ENCODE measurements at places on chromosomes 6 and 20.

GRCh38 chr6:169724494-169725124 lies at the start of gene PHF10:
Gene PHF10 (minus strand): TSS chr6:169724500. CDS start chr6:169723931, 569 bp downstream.
- DNase-seq: no peak

GRCh38 chr20:31476294-31476585 lies 1.2 kb downstream of the REM1 start:
- no peak for DNase-seq

GRCh38 chr6:6230286-6230685 lies 90.2 kb downstream of the F13A1 start:
- DNase-seq: no peak

GRCh38 chr6:21051777-21052176 lies 517.5 kb downstream of the CDKAL1 start:
- no peak for DNase-seq

- DNase-seq: no peak
These were observed 1.2 kb upstream of the CD164 start for GRCh38 chr6:109383438-109383940.

- DNase-seq: no peak
These were observed 18.5 kb downstream of the PLAGL2 start for GRCh38 chr20:32189123-32189410.

DNA sequence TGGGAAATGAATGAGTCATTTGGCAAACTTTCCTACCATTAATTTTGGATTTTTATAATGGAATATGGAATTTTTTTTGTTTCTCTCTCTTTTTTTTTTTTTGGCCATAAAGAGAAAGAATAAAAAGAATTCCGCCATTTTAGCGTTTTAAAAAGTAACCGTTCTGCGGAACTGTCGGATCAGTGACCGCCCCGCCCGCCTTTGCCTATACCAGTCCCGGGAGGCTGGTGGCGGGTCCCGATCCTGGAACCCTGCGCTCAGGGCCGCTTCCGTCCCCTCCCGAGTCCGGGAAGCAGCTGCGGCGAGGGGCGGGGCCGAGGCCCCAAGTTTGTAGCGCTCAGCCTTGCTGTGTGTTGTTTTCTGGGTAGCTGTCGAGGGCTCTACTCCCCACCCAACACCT lies 609 bp downstream of the L3MBTL1 start:
- DNase-seq: no peak

GRCh38 chr6:166595949-166596348 lies 9.5 kb upstream of the RAMACL start:
- no peak for DNase-seq

DNA sequence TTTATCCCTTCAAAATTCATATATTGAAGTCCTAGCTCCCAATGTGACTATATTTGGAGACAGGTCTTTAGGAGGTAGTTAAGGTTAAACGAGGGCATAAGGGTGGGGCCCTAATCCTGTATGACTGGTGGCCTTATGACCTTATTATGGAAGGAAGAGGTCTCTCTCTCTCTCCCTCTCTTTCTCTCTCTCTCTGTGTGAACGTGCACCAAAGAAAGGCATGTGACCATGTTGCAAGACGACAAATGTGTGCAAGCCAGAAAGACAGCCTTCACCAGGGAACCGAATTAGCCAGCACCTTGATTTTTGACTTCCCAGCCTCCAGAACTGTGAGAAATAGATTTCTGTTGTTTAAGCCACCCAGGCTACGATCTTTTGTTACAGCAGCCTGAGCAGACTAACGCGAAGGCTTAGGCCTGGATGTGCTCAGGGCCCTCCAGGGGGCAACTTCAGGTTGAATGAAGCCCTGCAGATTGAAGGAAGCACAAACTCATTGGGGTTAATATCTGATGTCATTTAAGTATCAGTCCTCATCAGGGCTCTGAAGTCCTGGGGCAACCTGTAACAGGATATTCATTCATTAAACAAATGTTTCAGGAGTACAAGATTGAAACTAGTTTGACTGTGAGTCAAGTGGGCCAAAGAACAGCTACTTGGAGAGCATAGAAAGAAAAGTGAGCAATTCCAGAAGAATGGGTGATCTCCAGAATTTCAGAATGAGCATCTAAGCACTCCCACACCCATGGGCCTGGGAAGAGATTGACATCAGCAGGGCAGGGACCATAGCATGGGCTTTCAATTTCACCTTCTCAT lies 157.4 kb upstream of the TNFAIP3 start:
- no peak for DNase-seq

GRCh38 chr6:117512987-117513573 lies 30.6 kb downstream of the DCBLD1 start:
- no peak for DNase-seq

DNA sequence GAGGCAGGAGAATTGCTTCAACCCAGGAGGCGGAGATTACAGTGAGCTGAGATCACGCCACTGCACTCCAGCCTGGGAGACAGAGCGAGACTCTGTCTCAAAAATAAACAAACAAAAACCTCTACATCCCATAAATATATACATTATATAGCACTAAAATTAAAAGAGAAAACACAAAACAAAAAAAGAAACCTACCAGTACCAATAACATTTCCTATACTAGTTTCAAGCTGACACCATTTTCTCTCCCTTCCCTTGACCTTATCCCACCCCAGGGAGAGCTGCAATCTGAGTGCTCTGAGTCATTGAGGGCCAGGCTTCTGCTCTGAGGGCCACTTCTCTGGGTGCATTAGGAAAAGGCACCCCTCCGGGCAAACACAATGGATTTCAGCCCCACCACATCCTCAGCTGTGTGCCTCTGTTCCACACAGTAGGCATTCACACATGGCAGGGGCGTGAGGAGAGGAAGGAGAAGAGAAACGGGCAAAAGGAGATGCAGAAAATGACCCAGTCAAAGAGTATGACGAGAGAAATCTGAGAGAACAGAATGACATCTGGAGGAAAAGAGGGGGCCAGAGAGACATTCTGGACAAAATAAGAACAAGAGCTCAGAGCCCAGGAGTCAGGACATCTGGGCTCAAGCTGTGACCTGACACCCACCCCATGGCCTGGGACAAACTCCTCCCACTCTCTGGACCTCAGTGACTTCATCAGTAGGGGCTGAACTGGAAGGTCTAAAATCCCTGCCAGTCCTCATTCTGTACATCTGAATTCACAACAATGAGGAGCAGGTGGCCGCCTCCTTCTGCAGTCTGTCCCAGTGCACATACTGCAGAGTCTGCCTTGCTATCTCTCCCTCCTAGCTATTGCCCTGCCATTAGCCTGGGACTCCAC lies 18.2 kb downstream of the TRIM26 start:
- no peak for DNase-seq

- DNase-seq: no peak
These were observed 377.1 kb upstream of the BTBD3 start for GRCh38 chr20:11540558-11540957.

- DNase-seq: no peak
These were observed 45.8 kb upstream of the SCML4 start for GRCh38 chr6:107869871-107870270.

DNA sequence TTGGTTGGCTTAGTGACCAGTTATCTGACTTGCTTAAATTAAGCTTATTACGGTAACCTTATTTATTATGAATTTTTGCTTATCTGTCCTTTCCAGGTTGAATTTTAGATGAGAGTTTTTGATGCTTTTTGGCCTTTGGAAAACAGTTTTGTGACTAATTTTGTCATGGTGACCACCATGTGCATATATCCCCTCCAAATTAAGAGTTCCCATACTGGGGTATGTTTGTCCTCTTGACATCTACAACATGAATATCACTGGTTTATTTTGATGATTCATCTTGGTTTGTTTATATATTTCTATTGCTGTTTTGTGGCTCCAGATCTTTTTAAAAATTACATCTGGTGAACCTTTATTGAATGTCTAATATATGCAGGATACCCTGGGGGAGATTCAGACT lies 61.4 kb downstream of the PHF20 start:
- DNase-seq: no peak

DNA sequence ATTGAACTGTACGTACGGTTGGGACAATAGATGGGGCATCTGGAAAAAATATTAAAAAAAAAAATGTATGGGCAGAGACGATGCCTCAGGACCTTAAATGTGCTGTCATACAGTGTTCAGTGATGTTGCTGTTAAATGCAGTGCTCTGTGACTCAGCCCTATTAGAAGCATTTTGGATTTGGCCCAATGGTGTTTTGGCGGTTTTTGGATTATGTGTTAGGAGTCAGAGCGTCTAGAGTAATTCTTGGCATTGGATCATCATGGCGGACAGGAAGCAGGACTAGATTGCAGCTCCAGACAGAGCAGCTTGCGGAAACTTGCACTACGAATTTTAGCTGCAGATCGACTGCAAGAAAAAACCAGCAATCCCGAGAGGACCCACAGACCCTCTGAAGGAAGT lies 280.0 kb downstream of the SOX4 start:
- no peak for DNase-seq

DNA sequence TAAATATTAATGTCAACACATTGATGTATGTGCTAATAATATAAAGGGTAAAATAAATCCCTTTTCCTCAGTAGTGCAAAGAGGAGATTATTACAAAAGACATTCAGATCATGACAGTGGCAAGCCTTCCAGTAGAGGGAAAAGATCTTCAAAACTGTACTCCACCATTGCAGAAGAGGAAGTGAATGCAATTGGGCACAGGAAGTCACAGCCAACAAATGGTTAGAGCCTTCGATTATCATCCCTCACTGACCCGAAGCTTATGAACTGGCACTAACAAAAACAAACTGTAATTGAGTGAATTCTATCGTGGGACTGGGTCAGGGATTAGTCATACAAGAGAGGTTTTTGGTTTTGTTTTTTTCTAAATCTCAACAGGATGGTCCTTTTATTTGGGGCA lies 39.3 kb upstream of the SCGN start:
- DNase-seq: no peak

DNA sequence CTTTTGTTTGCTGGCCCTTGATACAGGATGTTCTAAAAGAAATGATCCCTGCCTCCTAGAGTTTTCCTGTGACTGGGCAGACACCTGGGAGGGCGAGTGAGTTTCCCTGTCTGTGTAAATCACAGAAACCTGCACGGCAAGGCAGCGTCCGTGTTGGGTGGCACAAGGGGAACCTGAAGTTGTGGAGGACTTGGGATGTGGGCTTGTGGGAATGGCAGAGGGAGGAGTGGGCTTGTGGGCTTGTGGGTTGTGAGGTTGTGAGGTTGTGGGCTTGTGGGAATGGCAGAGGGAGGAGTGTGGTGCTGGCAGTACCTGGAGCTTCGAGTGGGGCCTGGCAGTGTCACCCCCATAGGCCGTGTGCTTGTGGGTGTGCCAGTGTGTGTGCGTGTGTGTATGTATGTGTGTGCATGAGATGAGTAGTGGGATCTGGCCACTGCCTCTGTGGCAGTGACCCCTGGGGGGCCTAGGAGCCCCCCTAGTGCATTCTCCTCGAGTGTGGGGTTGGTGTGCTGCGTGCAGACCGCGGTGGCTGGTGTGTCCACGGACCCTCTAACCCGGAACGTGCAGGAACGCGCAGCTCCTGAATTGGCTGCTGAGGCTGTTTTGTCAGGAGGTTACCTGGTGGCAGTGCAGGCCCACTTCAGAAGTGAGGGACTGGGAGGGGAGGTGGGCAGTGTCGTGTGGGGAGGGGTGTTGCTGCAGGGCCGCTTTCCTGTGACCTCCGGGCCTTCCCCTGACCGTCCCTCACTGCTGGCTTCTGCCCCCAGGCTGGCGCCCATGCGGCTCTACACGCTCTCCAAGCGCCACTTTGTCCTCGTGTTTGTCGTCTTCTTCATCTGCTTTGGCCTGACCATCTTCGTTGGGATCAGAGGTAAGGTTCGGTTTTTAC lies 13.0 kb downstream of the TMEM181 start:
- no peak for DNase-seq

- no peak for DNase-seq
These were observed 94.9 kb upstream of the TOP1 start for GRCh38 chr20:40933758-40934157.

GRCh38 chr6:166267526-166267925 lies 40.7 kb downstream of the PRR18 start:
- DNase-seq: no peak

- no peak for DNase-seq
These were observed 1.2 kb upstream of the RBM38 start for GRCh38 chr20:57389695-57390603.

GRCh38 chr20:43942667-43943285 lies 28.1 kb downstream of the TOX2 start:
- DNase-seq: no peak

- DNase-seq: no peak
These were observed 10.7 kb downstream of the PXDC1 start for GRCh38 chr6:3740551-3741476.

- no peak for DNase-seq
These were observed 576 bp downstream of the NECAB3 start for GRCh38 chr20:33673410-33674293.

GRCh38 chr6:44012078-44012493 lies 115.2 kb downstream of the MRPL14 start:
- DNase-seq: no peak

- no peak for DNase-seq
These were observed 70.2 kb downstream of the SNX9 start for GRCh38 chr6:157893238-157893637.

- DNase-seq: no peak
These were observed 289.1 kb downstream of the TFAP2B start for GRCh38 chr6:51107769-51108203.

DNA sequence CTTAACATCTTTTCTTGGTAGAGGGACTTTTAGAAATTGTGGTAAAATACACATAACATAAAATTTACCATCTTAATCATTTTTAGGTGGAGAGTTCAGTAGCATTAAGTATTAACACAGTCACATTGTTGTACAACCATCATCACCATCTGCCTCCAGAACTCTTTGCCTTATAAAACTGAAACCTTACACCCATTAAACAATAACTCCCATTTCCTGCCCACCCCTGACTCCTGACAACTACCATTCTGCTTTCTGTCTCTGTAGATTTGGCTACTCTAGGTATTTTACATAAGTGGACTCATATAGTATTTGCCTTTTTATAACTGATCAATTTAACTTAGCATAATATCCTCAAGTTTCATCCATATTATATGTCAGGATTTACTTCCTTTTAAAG lies 88.7 kb downstream of the ZHX3 start:
- no peak for DNase-seq

DNA sequence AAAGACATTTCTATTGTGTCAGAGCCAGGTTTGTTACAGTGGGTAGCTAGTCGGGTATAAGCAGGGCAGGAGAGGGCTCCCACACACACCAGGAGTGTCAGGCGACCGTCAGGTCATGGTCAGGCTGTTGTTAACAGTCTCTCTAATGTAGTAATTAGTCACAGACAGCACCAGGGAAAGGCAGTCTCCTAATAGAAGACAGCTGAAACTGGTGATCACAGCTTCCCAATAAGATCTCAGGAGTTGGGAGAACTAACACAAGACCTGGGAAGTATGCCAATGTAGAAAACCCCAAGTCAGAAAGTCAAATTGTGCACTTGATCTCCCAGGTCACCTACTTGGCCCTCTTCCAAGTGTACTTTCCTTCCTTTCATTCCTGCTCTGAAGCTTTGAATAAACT lies 53.0 kb upstream of the GPR6 start:
- no peak for DNase-seq

- DNase-seq: no peak
These were observed 124.0 kb downstream of the PXDC1 start for GRCh38 chr6:3627501-3627900.

- no peak for DNase-seq
These were observed 7.2 kb downstream of the CDS2 start for GRCh38 chr20:5133998-5134397.
